ENCODE measurements at places on chromosomes 2 and 18. TPM values are rescaled to one million over a fixed set of nuclear protein-coding genes. Genes with fewer than 3 reads are reported as not detected.

DNA sequence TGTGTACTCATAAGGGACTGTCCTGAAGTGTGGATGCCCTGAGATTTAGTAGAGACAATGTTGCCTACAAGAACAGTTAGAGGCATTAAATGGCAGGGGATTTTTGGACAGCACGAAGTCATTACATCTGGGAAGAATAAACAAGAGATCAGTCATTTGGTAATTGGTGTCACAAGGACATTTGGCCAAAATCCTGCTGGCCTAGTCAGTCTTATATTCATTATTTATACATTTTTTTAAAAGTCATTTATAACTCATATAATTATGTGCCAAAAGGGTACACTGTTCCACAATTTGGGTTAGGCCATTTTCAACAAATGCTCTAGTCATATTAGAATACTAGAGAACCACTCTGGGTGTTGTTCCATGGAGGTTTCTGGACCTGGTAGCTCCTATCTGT lies 104.7 kb downstream of the LRATD1 start:
- no peak overlapping the region for H3K27ac ChIP-seq
- no peak overlapping the region for H3K4me3 ChIP-seq
- no peaks in the 10 kb centered on the region for H3K4me1 ChIP-seq
- no peaks in the 10 kb centered on the region for H3K36me3 ChIP-seq

- no peaks in the 10 kb centered on the region for H3K27me3 ChIP-seq
- no peaks in the 10 kb centered on the region for H3K36me3 ChIP-seq
- no peak overlapping the region for H3K4me3 ChIP-seq
Observed at GRCh38 chr2:32752205-32752604, 124.4 kb downstream of the TTC27 start.

GRCh38 chr2:196515051-196515450 lies 124.5 kb upstream of the CCDC150 start:
- H3K4me3 ChIP-seq, result no peak overlapping the region
- no peaks in the 10 kb centered on the region for H3K27me3 ChIP-seq
- H3K36me3 ChIP-seq, result no peaks in the 10 kb centered on the region
- no peak overlapping the region for H3K27ac ChIP-seq
- H3K4me1 ChIP-seq, result no peaks in the 10 kb centered on the region

Gene TMEM169
- total RNA-seq, result 0.79 TPM

Gene ADD2
- 6.2 TPM for total RNA-seq

DNA sequence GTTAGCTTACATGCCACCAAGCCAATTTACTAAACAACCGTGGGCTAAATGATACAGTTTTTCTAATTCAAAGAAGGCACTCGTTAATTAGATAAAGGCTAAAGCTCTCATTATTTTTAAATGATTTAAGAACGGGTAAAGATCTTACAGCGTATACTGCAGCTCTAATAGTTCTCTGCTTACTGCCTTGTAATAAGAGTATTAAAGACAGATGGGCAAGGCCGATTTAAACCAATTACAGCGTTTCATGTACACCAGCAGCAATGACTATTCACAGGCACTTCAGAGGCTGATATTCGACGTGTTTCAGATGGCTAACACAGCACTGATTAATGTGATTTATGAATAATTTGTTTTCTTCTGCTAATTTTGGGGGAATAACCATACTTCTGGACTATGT lies 259.3 kb downstream of the ZNF407 start:
- no peak overlapping the region for H3K27ac ChIP-seq
- H3K4me1 ChIP-seq, result no peaks in the 10 kb centered on the region
- no peaks in the 10 kb centered on the region for H3K36me3 ChIP-seq
- H3K4me3 ChIP-seq, result no peak overlapping the region
- H3K27me3 ChIP-seq, result no peaks in the 10 kb centered on the region
- DNase-seq, result no peak

Gene MGAT4A
- total RNA-seq, result 13.6 TPM

Gene RDH14
- total RNA-seq, result 20.0 TPM

DNA sequence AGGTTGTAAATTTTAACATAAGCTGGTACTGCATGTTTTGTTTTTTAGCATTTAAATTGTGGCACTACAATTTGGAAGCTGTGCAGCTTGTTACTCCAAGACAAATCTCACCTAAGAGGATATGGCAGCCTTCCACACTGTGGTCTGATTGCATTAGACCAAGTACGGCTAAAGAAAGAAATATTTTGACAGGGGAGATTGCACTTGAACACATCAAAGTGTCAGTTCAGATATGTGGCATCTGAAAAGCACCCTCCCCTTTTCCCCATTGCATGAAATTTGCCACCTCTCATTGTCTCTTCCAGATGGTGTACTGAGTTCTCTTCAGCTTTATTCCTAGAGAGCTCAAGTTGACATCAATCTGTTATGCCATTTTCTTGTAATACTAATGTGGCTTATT lies 295.9 kb downstream of the ERBB4 start:
- no peak for DNase-seq
- H3K36me3 ChIP-seq, result no peaks in the 10 kb centered on the region
- peaks cover 5% of the 10 kb centered on the region for H3K27me3 ChIP-seq
- no peak overlapping the region for H3K27ac ChIP-seq

- peak overlapping the region; percentile 96 for H3K27ac ChIP-seq
- H3K27me3 ChIP-seq, result no peaks in the 10 kb centered on the region
- H3K4me1 ChIP-seq, result peaks cover 2% of the 10 kb centered on the region
- DNase-seq, result peak; percentile 68
- no peaks in the 10 kb centered on the region for H3K36me3 ChIP-seq
Observed at GRCh38 chr18:77131652-77132368, 773 bp downstream of the MBP start.

- no peak overlapping the region for H3K27ac ChIP-seq
- H3K36me3 ChIP-seq, result no peaks in the 10 kb centered on the region
- no peak for DNase-seq
Observed at GRCh38 chr18:34222307-34223163, 2.2 kb downstream of the NOL4 start.

- H3K4me1 ChIP-seq, result no peaks in the 10 kb centered on the region
- H3K36me3 ChIP-seq, result no peaks in the 10 kb centered on the region
- H3K27ac ChIP-seq, result no peak overlapping the region
- no peaks in the 10 kb centered on the region for H3K27me3 ChIP-seq
- DNase-seq, result no peak
Observed at GRCh38 chr18:62588217-62588616, 65.4 kb downstream of the ZCCHC2 start.

GRCh38 chr18:40063488-40063887 lies 1891.5 kb upstream of the PIK3C3 start:
- no peaks in the 10 kb centered on the region for H3K27me3 ChIP-seq
- H3K4me1 ChIP-seq, result no peaks in the 10 kb centered on the region
- no peak overlapping the region for H3K27ac ChIP-seq
- no peaks in the 10 kb centered on the region for H3K36me3 ChIP-seq
- DNase-seq, result no peak

Gene DYSF
- 2.3 TPM for total RNA-seq

Gene GAL3ST2
- total RNA-seq, result 0.27 TPM

DNA sequence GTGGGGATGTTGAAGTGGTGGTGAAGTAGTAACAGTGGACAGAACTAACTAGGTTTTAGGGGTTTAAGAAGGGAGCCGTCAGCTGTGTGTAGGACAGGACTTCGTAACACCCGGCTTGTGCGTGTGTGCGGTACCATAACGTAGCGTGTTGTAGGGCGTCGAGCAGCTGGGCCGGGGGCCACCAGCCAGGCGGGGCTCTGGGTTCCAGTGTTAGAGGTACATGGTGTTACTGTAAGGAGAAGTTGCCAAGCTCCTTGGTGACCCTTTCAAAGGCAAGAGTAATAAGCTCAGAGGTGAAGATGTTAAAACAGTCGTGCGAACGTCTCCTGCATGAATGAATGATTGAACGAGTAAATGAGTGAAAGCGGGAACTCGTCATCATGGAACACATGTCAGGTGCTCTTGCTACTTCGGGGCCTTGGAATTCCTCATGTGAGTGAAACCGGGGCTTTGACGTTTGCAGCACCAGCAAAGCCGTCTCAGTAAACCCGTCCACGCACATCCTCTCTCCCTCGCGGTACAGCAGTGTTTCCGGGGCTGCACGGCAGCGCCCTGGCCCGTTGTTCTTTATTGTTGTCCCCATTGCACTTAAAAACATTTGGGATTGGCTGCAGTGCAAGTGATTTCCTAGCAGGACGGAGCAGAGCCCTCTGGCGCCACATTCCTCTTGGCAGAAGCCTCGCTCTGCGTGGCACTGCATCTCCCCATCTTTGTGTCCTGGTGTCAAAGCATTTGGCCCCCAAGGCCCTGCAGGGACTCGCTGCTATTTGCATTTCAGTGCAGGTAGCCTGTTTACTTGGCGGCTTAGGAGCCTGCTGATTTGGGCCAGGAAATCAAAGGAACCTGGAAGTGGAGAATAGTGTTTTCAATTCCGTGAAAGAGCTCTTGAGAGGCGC lies 115.0 kb downstream of the GBX2 start:
- no peak overlapping the region for H3K4me3 ChIP-seq
- H3K27me3 ChIP-seq, result no peaks in the 10 kb centered on the region
- no peaks in the 10 kb centered on the region for H3K36me3 ChIP-seq
- no peak for DNase-seq
- no peaks in the 10 kb centered on the region for H3K4me1 ChIP-seq

Gene PPP4R1
- total RNA-seq, result 122 TPM

Gene CLIP4
- 62.6 TPM for total RNA-seq

DNA sequence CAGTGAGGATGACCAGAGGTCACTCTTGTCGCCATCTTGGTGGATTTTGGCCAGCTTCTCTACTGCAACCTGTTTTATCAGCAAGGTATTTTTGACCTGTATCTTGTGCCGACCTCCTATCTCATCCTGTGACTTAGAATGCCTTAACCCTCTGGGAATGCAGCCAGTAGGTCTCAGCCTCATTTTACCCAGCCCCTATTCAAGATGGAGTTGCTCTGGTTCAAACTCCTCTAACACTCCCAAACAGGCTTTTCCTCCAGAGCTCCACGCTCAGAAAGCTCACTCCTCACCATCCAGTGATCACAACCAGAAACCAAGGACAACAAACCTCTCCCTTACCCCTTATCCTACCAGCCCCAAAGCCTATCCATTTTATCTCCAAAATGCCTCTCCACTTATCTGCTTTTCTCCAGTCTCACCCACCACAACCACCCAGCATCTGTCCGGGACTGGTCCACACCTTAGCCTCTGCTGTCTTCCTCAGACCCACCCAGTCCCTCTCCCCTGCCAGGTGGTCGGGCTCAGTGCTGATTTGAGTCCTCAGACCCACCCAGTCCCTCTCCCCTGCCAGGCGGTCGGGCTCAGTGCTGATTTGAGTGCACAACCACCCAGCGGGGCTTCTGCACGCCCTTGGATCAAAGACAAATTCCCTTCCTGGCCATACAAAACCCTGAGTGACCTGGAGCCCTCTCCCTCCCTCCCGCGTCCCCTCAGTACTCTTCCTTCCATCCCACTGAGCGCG lies 11.7 kb upstream of the SMAD7 start:
- DNase-seq, result no peak
- H3K36me3 ChIP-seq, result no peaks in the 10 kb centered on the region
- no peak overlapping the region for H3K4me3 ChIP-seq
- H3K4me1 ChIP-seq, result peaks cover 6% of the 10 kb centered on the region
- H3K27me3 ChIP-seq, result no peaks in the 10 kb centered on the region

GRCh38 chr2:233663911-233664310 lies 7.8 kb upstream of the UGT1A9 start:
- no peaks in the 10 kb centered on the region for H3K27me3 ChIP-seq
- no peak overlapping the region for H3K27ac ChIP-seq
- no peaks in the 10 kb centered on the region for H3K4me1 ChIP-seq
- H3K36me3 ChIP-seq, result no peaks in the 10 kb centered on the region
- no peak for DNase-seq

DNA sequence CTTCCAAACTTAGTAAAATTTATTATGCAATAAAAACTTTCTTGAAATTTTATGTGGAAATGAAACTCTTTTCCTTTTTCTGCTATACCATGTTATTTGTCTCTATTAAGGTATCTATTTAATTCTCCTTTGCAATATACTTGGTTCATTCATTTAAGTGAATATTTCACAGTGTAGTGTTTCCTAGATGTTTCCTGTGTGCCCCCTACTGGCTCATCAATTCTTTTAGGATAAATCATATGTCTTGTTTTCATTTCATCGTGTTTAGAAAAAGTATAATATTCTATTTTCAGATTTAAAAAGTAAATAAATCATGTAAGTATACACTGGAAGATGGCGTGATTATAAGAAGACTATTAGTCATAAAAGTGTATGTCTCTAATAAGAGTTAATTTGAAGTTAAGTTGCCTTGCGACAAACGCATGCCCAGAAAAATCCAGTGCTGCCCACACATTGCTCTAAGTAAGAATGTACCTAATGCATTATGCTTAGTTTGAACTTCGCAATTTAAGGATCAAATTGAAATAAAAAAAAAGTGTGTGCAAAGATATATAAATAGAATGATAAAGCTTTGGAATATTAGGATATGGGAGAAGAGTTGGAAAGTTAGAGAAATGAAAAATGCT lies 525.4 kb downstream of the KCNJ3 start:
- H3K27ac ChIP-seq, result no peak overlapping the region
- no peaks in the 10 kb centered on the region for H3K36me3 ChIP-seq
- H3K4me1 ChIP-seq, result no peaks in the 10 kb centered on the region
- no peak overlapping the region for H3K4me3 ChIP-seq
- DNase-seq, result no peak

DNA sequence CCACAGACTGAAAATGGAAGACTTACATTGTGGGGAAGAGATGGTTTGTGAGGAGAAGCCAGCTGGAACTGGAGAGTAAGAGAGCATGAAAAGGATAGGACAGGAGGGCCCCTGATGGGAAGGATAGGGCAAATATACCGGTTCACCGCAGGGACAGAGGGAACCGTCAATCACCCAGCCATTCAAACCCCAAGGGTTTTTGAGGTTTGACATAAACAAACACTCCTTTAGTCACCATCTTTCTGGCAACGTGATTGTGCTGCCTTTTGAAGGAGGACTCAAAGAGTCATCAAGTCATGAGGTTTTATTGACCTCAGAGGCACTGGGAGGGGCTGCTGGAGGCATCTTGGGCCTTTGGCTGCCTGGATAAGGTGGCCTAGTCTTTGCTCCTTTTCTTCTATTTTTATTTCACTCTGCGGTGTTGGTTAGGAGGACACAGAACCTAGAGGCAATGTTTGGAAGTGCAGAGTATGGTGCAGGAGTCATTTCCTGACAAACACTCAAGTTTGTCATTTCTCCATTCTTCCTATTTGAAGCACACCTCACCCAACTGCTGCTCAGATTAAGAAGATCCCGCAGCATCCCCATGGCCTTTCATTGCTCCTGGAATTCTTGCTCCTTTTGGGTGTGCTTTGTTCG lies 487.3 kb upstream of the SPRED2 start:
- peaks cover 11% of the 10 kb centered on the region for H3K4me1 ChIP-seq
- DNase-seq, result no peak
- H3K36me3 ChIP-seq, result no peaks in the 10 kb centered on the region
- no peak overlapping the region for H3K4me3 ChIP-seq

GRCh38 chr2:163475815-163476214 lies 260.0 kb downstream of the FIGN start:
- DNase-seq, result no peak
- H3K27me3 ChIP-seq, result no peaks in the 10 kb centered on the region
- H3K36me3 ChIP-seq, result no peaks in the 10 kb centered on the region
- H3K27ac ChIP-seq, result no peak overlapping the region
- H3K4me1 ChIP-seq, result no peaks in the 10 kb centered on the region

Gene TANC1
- total RNA-seq, result 25.3 TPM

- H3K27me3 ChIP-seq, result no peaks in the 10 kb centered on the region
- H3K4me3 ChIP-seq, result no peak overlapping the region
- H3K4me1 ChIP-seq, result no peaks in the 10 kb centered on the region
- H3K27ac ChIP-seq, result no peak overlapping the region
- no peak for DNase-seq
- H3K36me3 ChIP-seq, result no peaks in the 10 kb centered on the region
Observed at GRCh38 chr2:50958504-50958903, 73.4 kb downstream of the NRXN1 start.

GRCh38 chr2:52429171-52429570 lies 1338.4 kb upstream of the CHAC2 start:
- DNase-seq, result no peak
- no peaks in the 10 kb centered on the region for H3K4me1 ChIP-seq
- no peaks in the 10 kb centered on the region for H3K36me3 ChIP-seq
- no peak overlapping the region for H3K27ac ChIP-seq

Gene MORN2
- total RNA-seq, result 12.9 TPM

Gene KCNS3
- 1.2 TPM for total RNA-seq

Gene KIF5C
- 5.7 TPM for total RNA-seq

All from ovary (tissue), 10 donors.